Esophagus muscularis mucosa (tissue), 4 donors: ENCODE measurements at places on chromosomes 1 and 21. TPM values are rescaled to one million over a fixed set of nuclear protein-coding genes. Genes with fewer than 3 reads are reported as not detected.
A peak's percentile ranks its signal among the peaks of the same experiment; 100 is the strongest.

DNA sequence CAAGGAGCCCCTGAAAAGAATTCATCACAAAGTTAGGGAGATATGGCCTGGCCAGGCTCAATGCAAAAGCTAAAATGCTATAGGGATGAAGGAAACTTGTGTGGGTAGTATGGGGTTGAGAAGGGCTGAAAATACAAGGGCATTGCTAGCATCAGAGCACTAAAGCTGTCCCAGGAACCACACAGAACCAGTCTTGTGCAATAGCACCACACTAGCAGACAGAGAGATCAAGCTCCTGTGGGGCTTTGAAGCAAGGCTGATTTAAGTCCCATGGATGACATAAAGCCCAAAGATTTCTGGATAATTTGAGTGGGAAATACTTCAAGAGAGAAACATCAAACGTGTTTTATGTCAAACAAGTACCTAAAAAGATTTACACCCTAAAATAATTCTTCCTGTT is 97.1 kb downstream of the VAV3 start:
- no peak for DNase-seq
- H3K4me3 ChIP-seq = no peak overlapping the region
- H3K36me3 ChIP-seq = no peaks in the 10 kb centered on the region
- no peak overlapping the region for H3K27ac ChIP-seq
- no peaks in the 10 kb centered on the region for H3K27me3 ChIP-seq

DNA sequence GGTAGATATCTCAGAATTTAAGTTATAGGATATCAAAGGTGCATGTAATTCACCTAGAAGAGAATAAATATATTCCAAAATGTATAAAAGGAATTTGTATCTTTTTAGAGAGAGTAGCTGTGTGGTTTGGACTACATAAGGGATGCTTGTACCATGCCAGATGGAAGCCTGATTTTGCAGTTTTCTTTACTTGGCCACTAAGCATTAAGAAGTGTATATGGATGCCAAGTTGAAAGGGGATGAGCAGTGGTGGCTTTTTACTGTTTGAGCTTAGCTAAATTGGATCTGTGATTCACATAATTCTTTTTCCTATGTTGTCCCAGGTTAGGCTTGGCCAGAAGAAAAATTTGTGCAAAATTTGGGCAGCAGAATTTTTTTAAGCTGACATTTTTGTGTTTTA is 43.5 kb upstream of the TTLL7 start:
- no peaks in the 10 kb centered on the region for H3K36me3 ChIP-seq
- no peak for DNase-seq
- H3K27ac ChIP-seq = no peak overlapping the region
- no peak overlapping the region for H3K4me3 ChIP-seq

- DNase-seq = no peak
- no peak overlapping the region for H3K4me3 ChIP-seq
- H3K4me1 ChIP-seq = no peaks in the 10 kb centered on the region
- H3K27me3 ChIP-seq = no peaks in the 10 kb centered on the region
- H3K27ac ChIP-seq = no peak overlapping the region
- H3K36me3 ChIP-seq = no peaks in the 10 kb centered on the region
Observed at GRCh38 chr1:17857996-17858395, 102.9 kb downstream of the ACTL8 start.

DNA sequence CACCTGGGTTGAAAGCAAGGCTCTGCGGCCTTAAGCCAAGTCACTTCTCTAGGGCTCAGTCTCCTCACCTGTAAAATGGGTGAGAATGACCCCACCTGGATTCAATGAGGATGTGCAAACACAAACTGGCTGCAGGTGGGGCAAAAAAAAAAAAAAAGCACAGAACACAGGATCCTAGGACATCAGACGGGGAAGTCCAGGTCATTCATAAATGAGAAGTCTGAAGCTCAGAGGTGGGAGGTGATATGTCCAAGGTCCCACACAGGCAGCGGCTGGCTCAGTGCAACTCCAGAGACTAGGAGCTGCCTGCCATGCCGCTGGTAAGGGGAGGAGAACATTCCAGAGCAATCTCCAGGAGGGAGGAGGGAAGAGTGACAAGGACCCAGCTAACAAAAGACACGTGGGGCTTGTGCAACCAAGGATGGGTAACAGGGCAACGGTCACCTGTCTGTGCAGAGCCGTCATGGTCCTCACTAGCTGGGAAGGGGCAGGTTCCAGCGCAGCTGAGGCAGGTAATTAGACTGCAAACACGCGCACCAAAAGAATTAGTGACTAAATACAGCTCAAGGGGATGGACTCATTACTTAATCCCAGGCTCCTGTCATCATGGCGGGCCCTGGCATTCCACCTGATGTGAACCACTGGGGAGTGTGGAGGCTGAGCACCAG is 19.5 kb downstream of the IFFO2 start:
- H3K27me3 ChIP-seq = no peaks in the 10 kb centered on the region
- no peaks in the 10 kb centered on the region for H3K36me3 ChIP-seq
- peaks cover 71% of the 10 kb centered on the region for H3K4me1 ChIP-seq
- no peak overlapping the region for H3K4me3 ChIP-seq

- H3K27ac ChIP-seq = no peak overlapping the region
- H3K4me1 ChIP-seq = peaks cover 29% of the 10 kb centered on the region
- no peak overlapping the region for H3K4me3 ChIP-seq
- no peaks in the 10 kb centered on the region for H3K36me3 ChIP-seq
Observed at GRCh38 chr1:58618303-58618702, 41.3 kb upstream of the TACSTD2 start.

- H3K4me1 ChIP-seq = peaks cover 27% of the 10 kb centered on the region
- H3K27ac ChIP-seq = no peak overlapping the region
- H3K27me3 ChIP-seq = peaks cover 72% of the 10 kb centered on the region
- no peak overlapping the region for H3K4me3 ChIP-seq
- no peak for DNase-seq
Observed at GRCh38 chr1:20361805-20362381, 71.2 kb downstream of the VWA5B1 start.

- H3K36me3 ChIP-seq = no peaks in the 10 kb centered on the region
- H3K27me3 ChIP-seq = no peaks in the 10 kb centered on the region
- H3K4me3 ChIP-seq = no peak overlapping the region
- DNase-seq = no peak
Observed at GRCh38 chr21:32099812-32100416, 178.9 kb downstream of the MIS18A start.

- no peak for DNase-seq
- no peaks in the 10 kb centered on the region for H3K36me3 ChIP-seq
- no peak overlapping the region for H3K4me3 ChIP-seq
- H3K27ac ChIP-seq = peak overlapping the region; percentile 51
- peaks cover 74% of the 10 kb centered on the region for H3K4me1 ChIP-seq
- no peaks in the 10 kb centered on the region for H3K27me3 ChIP-seq
Observed at GRCh38 chr1:225464851-225465792, 37.3 kb upstream of the LBR start.

- H3K4me3 ChIP-seq = no peak overlapping the region
- H3K36me3 ChIP-seq = no peaks in the 10 kb centered on the region
- H3K27ac ChIP-seq = no peak overlapping the region
- no peaks in the 10 kb centered on the region for H3K27me3 ChIP-seq
- no peak for DNase-seq
Observed at GRCh38 chr1:172717722-172718465, 59.0 kb downstream of the FASLG start.

- H3K27ac ChIP-seq = peak overlapping the region; percentile 78
- H3K4me1 ChIP-seq = peaks cover 62% of the 10 kb centered on the region
- H3K4me3 ChIP-seq = peak overlapping the region; percentile 3
- no peaks in the 10 kb centered on the region for H3K27me3 ChIP-seq
Observed at GRCh38 chr1:221439747-221440501, 302.0 kb downstream of the DUSP10 start.

- H3K4me1 ChIP-seq = no peaks in the 10 kb centered on the region
- H3K4me3 ChIP-seq = no peak overlapping the region
- H3K27ac ChIP-seq = no peak overlapping the region
- H3K27me3 ChIP-seq = no peaks in the 10 kb centered on the region
- H3K36me3 ChIP-seq = no peaks in the 10 kb centered on the region
Observed at GRCh38 chr1:78673120-78673519, 23.5 kb downstream of the IFI44 start.

- peak overlapping the region; percentile 43 for H3K27ac ChIP-seq
- DNase-seq = peak; percentile 89
- peak overlapping the region; percentile 33 for H3K4me3 ChIP-seq
- peaks cover 21% of the 10 kb centered on the region for H3K4me1 ChIP-seq
- no peaks in the 10 kb centered on the region for H3K36me3 ChIP-seq
Observed at GRCh38 chr1:84603223-84603622, 29.0 kb upstream of the CTBS start.

DNA sequence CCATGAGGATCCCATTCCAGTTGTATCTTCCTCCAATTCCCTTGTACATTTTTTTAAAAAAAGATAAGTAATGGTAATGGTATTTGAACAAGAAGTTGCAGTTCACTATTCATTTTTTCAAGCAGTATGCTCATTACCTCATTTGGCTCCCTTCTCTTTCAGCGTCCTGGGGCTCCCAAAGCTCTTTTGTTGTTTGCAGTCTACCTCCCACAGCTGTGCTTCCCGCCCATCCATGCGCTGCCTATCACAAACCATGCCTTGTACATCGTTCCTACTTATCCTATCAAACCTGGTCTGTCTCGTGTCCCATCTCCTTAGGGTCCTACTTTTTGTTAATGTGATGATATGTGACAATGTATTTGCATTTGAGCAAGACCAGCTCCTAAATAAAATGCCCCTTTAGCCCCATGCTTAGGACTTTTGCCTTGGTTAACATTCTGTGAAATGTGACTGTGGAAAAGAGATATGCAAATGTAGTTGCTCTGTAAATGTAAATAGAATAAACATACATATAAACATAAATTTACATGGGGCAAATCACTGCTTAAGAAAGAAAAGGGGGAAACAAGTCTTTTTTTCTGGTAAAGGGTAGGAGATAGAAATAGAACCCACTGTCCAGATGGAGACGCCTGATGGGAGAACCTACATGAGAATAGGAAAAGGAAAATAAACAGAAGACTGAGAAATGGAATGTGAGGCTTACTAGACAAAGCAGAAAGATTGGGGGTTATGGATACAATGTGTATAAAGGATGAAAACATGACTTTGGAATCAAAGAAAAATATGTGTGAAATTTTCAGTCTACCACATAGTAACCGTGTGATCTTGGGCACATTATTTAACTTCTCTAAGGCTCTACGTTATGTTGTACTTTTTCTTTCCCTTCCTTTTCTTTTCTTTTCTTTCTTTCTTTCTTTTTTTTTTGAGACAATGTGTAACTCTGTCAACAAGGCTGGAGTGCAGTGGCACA is 59.8 kb upstream of the PLXNA2 start:
- H3K27ac ChIP-seq = no peak overlapping the region
- no peaks in the 10 kb centered on the region for H3K36me3 ChIP-seq
- no peak overlapping the region for H3K4me3 ChIP-seq
- H3K4me1 ChIP-seq = no peaks in the 10 kb centered on the region

DNA sequence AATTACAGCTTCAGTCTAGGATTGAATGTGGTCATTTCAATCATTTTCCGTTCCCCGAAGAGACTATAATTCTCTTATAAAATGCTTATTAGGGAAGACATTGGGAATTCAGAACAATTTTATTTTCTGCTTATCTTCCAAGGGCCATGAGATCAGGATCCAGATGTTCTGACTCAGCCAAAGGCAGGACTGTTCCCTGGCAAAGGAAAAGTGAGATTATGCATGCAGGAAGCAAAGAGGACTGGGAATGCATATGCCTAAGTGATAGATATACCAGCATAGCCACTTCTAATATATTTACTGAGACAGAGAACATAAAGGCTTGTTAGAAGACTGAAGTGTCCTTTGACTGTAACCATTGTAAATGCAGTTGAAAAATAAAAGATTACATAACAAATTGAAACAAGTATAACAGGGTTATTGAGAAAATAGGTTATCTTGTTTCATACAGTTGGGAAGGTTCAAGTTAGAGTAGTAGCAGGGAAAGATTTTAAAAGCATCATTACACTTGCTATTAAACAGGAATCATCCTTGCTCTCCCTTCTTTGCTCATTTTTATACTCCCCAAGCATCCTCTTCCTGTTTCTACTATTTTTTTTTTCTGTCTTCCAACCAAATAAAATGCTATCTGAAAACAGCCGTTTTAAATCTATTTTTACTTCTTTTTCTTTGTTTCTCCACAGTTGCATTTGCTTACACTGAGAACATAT is 439.6 kb upstream of the ADAMTS5 start:
- H3K27me3 ChIP-seq = no peaks in the 10 kb centered on the region
- no peak overlapping the region for H3K4me3 ChIP-seq
- no peak overlapping the region for H3K27ac ChIP-seq
- peaks cover 12% of the 10 kb centered on the region for H3K4me1 ChIP-seq
- DNase-seq = no peak

DNA sequence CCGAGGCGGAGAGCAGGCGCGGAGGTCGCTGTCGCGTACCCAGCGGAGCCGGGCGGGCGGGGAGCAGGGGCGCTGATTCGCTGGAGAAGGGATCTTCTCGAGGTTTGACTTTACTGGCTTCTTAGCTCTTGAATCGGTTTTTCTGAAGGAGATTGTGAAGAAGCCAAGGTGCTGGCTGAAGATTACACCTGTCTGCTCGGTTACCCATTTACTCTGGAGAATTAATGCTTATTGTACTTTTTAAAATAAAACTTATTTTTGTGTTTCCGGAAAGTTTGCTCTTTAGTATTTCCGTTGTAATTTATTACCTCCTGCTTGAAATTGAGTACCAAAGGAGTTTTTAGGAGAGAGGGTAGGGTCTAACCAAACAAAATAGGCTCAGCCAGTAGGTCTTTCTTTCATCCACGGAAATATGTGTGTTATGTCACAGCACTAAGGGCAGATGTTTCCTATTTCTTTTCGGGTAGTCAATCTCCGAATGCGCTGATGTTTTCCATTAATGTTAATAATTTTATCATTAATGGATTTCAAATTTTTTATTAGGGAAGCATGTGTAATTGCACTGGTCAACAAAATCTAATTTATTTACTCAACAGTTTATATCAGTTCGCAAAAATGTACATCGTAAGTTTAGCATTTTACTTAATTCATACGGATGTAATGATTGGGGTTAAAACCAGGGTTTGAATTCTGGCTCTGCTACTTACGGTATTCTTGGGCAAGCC is 510 bp upstream of the GNG5 start:
- peak overlapping the region; percentile 97 for H3K27ac ChIP-seq
- H3K4me3 ChIP-seq = peak overlapping the region; percentile 78
- H3K27me3 ChIP-seq = no peaks in the 10 kb centered on the region
- H3K4me1 ChIP-seq = peaks cover 35% of the 10 kb centered on the region
- no peak for DNase-seq

DNA sequence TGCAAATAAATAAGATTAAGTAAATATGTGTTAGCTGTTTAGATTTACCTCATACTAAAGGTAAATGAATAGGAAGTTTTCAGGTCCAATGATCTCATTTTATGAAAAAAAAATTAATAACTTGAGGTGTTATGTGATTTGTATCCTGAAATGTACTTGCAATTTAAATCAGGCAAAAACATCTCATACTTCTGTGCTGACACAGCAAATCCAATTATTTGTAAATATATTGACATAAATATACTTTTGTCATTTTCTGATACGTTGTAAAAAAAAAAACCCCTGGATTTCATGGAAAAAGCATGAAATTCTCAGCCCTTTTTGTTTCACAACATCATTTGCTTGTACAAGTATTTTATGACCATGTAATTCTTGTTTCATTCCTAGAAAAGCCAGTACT is 184.1 kb upstream of the NCAM2 start:
- H3K4me3 ChIP-seq = no peak overlapping the region
- H3K36me3 ChIP-seq = no peaks in the 10 kb centered on the region
- H3K27me3 ChIP-seq = no peaks in the 10 kb centered on the region
- no peak for DNase-seq
- no peak overlapping the region for H3K27ac ChIP-seq

Gene RXFP4
- total RNA-seq = not detected

Gene PRDM16
- 1.2 TPM for total RNA-seq

Gene SLFNL1
- 0.17 TPM for total RNA-seq

Gene NMNAT1
- 7.1 TPM for total RNA-seq

Gene RGS8
- total RNA-seq = 0.17 TPM
